ENCODE measurements at places on chromosomes 3 and 15.

DNA sequence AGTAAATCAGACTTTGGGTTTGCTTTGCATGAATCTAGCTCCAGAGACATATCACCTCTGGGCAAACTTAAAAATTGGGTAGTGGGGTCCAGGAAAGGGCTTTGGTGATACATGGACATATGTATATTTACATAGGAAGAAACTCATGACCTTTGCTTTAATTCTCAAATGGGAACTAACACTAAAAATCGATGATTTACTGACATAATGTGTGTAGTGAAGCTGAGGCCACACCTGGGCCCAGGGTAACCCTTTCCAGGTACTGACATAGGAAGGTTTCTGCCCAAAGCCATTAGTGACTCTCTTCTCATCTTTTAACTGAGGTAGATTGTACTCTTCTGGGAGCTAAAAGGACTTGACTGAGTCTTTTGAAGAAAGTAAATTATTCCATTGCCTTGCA lies 411.2 kb upstream of the TBL1XR1 start:
- DNase-seq, result no peak

- DNase-seq, result no peak
These were observed 11.7 kb upstream of the SEMA3B start for GRCh38 chr3:50256978-50257890.

DNA sequence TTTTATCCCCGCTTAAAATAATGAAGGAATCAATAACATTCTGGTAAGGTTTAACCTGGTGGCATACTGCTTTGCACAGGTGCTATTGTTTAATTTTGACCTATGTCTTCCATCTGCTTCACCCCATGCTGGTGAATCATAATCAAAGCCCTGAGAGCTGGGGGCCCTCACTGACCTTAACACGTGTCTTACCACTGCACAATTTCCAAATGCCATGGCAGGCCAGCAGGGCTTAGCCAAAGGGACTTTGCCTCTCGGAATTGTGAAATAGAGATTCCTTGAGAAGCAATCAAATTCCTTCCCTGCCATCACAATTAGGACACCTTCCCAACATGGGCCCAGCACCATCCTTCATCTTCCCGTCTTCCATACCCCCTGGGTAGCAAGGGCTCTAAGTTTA lies 242.6 kb upstream of the THBS1 start:
- DNase-seq, result no peak

GRCh38 chr15:63826528-63826927 lies 7.2 kb downstream of the HERC1 start:
- DNase-seq, result peak; percentile 10

GRCh38 chr15:81111510-81112470 lies 22.3 kb upstream of the CFAP161 start:
- DNase-seq, result no peak

GRCh38 chr3:174100744-174101143 lies 703.2 kb downstream of the NLGN1 start:
- no peak for DNase-seq

Measured in AG09309 (cell line).